ENCODE measurements at places on chromosomes 16 and 17.

DNA sequence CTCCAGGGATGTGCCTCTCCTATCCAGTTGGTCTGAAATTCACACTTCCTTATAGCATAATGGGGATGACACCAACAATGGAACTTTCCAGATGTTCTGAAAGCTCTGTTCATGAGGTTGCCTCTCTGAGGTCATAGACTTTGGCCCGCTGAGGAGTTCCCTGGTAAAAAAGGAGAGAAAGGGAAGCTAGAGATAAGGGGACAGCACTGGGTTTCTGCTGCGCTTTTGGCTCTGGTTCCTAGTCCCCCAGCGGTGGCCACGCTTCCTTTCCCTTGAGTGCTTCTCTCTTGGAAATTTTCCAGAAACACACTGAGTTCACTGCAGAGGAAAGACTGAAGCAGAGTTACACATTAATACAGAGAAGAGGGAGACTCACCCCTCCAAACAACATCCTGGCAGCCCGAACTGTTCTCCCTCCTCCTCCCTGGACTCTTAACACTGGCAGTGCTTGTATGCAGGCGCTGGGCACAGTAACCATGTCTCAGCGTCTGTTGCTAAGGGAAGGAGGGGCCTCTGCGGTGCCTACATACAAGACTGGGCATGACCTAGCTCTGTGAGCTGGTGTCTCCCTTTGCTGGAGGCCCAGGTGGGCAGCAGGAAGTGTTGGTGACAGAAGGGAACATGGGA lies at the start of gene DNAH3:
Gene DNAH3, minus strand, starts transcription at position 472 of the 627 bp plus-strand sequence. CDS start 527 bp downstream, outside the sequence.
- no peak for DNase-seq

DNA sequence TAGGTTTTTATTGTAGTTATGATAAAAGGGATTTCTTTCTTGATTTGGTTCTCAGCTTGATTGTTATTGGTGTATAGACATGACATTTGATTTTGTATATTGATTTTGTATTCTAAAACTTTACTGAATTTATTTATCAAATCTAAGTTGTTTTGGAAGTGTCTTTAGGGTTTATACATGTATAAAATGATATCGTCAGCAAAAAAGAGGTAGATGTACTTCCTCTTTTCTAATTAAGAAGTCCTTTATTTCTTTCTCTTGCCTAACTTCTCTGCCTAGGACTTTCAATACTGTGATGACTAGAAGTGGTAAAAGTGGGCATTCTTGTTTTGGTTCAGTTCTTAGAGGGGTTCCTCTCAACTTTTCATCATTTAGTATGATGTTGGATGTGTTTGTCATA lies 487.3 kb upstream of the KIF2B start:
- DNase-seq, result no peak

DNA sequence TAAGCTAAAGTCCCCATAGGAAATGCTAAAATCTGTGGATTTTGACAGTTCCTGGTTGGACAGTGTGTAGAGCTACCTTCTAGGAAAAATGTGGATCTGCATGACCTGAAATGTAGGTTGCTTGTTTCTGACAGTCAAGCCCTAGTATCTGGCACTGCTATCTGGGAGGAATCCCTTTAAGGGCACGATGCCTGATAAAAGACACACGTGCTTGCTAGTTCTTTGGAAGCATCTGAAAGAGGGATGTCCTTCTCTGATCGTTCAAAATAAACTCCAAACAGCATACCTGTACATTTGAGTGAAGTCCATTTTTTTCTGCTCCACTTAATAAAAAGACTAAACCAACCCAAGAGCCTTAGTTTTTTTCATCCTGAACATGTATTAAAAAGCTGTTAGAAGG lies 101.3 kb downstream of the CDK5R1 start:
- DNase-seq, result no peak

- peak; percentile 56 for DNase-seq
These were observed 27.9 kb upstream of the OR4D1 start for GRCh38 chr17:58120195-58120822.

DNA sequence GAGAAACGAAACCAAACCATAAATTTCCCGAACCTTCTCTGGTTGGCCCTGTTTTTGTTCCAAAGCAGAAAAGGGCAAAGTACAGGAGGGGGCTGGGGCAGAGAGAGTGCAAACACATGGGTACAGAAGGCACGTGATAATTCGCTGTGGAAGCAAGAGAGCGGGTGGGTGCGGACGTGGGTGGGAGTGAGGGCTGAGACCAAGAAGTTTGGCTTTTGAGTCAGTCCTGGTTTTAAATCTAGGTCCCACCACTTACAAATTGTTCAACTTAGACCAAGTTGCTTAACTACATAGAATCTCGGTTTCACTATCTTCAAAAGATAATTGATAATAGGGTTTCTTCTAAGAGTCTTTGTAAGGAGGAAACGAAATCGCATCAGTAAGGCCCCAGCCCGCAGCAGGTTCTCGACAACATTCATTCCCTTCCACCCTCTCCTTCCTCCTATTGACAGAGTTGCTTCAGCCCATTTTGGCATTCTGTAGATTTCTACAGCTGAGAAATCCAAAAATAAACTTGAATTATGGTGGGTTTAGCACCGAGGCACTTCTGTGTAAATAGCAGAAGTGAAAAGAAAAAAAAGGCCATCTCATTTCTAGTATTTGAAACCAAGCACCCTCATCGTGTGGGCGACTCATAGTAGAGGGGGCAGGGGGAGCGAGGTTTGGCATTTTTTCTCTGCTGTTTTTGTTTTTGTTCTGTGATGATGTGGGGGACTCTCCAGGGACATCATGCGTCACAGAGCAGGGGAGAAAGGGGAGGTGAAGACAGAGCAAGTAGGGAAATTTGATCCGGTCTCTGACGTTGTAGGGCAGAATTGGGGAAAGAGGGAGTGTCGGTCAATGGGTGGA lies 33.6 kb upstream of the CCR7 start:
- no peak for DNase-seq

DNA sequence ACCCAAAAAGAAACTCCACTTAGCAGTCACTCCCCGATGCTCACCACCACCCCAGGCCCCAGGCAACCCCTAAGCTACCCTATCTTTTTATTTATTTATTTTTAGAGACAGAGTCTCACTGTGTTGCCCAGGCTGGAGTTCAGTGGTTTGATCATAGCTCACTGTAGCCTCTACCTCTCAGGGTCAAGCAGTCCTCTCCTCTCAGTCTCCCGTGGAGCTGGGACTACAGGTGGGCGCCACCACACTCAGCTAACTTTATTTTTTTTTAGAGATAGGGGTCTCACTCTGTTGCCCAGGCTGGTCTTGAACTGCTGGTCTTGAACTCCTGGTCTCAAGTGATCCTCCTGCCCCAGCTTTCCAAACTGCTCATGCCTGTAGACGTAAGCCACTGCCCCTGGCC lies 14.7 kb upstream of the GLIS2 start:
- DNase-seq, result no peak

DNA sequence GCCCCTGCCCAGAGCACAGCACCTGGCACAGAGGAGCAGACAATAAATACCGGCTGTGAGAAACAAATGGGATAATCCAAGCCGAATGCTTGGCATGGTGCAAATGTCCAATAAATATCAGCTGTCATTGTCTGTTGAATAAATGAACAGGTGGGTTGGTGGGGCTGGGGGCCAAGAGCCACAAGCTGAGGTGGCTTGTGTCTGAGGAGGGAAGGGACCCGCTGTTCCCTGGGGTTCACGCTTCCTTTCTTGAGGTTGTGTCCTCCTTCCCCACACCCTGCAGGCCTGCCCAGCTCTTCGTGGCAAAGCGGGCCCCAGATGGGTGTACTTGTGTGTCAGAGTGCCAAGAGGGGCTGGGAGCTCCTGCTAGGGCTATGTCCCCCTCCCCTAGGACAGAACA lies 38.6 kb downstream of the ARHGAP27 start:
- no peak for DNase-seq

GRCh38 chr16:2782583-2783351 lies 4.6 kb downstream of the PRSS33 start:
- DNase-seq, result no peak

Measured in GM03348 (cell line).